Activated naive CD4-positive, alpha-beta T cell treated with anti-CD3 and anti-CD28 coated beads, Interleukin-2, amount 10 ng/mL, durations not matched to agents 7 days and 5 days (primary cell): ENCODE measurements at places on chromosomes 13 and 19.

DNA sequence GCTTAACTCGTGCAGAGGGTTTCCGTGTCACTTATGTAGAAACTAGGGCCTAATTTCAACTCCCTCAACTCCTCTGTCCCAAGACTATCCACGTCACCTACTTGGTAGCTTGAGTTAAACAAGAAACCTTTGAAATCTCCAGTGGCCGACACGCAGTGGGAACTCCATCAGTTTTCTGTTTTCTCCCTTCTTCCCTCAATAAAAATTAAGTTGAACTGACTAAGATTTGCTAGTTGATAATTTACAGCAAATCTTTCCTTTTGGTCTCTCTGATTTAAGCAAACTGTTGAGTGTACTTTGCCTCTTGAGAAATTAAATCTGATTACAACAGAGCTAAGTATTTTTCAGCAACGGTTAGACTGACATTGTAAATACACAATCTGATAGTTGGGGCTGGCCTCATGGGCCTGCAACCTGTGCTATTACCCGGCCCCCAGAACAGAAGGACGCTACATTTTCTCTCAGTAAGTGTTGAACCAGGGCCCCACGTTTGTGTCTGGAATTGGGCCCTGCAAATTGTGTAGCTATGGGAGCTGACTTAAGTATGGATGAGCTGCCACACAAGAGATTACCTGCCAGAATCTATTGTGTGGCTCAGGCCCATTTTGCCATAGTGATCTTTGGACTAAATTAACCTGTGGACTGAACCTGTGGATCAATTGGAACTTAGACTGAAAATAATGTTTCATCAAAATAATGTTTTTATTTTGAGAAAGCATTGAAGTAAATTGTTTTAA is 708 bp upstream of the ESD start:
- H3K4me1 ChIP-seq: peaks cover 43% of the 10 kb centered on the region
- H3K27me3 ChIP-seq: peaks cover 4% of the 10 kb centered on the region
- H3K27ac ChIP-seq: peak overlapping the region; percentile 97

- no peak overlapping the region for H3K27ac ChIP-seq
- H3K4me1 ChIP-seq: no peaks in the 10 kb centered on the region
- DNase-seq: no peak
- no peaks in the 10 kb centered on the region for H3K27me3 ChIP-seq
- no peaks in the 10 kb centered on the region for H3K36me3 ChIP-seq
Measured at GRCh38 chr13:87524775-87525174, 146.4 kb upstream of the SLITRK5 start.

- no peak overlapping the region for H3K27ac ChIP-seq
- H3K27me3 ChIP-seq: peaks cover 21% of the 10 kb centered on the region
- no peaks in the 10 kb centered on the region for H3K36me3 ChIP-seq
- no peak overlapping the region for H3K4me3 ChIP-seq
- peak; percentile 5 for DNase-seq
Measured at GRCh38 chr13:111404746-111405145, 84.3 kb downstream of the TEX29 start.

DNA sequence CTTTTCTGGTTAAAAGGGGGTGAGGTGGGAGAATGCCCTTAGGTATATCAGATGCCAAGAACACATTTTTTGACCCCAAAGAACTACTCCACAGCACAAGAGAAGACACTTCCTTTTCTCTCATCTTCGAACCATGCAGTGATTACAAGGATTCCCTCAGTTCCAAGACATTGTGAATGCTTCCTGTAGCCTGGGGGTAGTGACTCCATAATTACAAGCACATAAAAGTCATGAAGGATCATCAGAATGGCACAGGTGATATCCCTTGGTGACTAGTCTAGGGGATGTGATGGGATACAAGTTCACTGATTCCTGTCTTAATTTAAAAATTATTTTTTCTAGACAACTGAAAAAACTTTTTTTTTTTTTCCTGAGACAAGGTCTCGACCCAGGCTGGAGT is 78.0 kb downstream of the ZC3H13 start:
- H3K27ac ChIP-seq: no peak overlapping the region
- H3K27me3 ChIP-seq: no peaks in the 10 kb centered on the region
- H3K36me3 ChIP-seq: peaks cover 52% of the 10 kb centered on the region
- peaks cover 3% of the 10 kb centered on the region for H3K4me1 ChIP-seq

DNA sequence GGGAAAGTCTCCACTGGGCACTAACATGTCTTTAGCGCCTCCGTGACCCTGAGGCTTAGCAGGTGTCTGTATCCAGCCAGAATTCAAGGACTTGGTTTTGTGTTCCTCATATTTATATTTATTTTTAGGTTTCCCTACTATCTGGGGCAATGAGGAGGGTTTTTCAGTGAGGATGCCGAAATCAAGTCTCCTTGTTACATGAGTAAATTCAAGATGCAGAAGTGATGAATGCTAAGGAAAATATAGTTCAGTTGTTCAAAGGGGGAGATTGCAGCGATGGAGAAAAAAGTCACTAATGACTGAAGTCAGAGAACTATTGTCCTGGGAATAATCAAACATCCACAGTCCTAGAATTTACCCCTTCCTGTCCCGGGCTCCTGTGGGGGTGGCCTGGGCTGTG is 791 bp upstream of the ADGRE2 start:
- peaks cover 9% of the 10 kb centered on the region for H3K4me1 ChIP-seq
- H3K4me3 ChIP-seq: no peak overlapping the region
- no peak for DNase-seq
- H3K27me3 ChIP-seq: peaks cover 54% of the 10 kb centered on the region
- H3K36me3 ChIP-seq: no peaks in the 10 kb centered on the region

- DNase-seq: no peak
- no peak overlapping the region for H3K27ac ChIP-seq
- H3K27me3 ChIP-seq: peaks cover 93% of the 10 kb centered on the region
- H3K4me3 ChIP-seq: peak overlapping the region; percentile 49
Measured at GRCh38 chr19:48750771-48751504, 1.5 kb downstream of the FUT1 start.

GRCh38 chr19:46630586-46631205 is 5.3 kb downstream of the GNG8 start:
- no peaks in the 10 kb centered on the region for H3K36me3 ChIP-seq
- H3K27me3 ChIP-seq: peaks cover 52% of the 10 kb centered on the region
- no peak overlapping the region for H3K27ac ChIP-seq
- DNase-seq: no peak

GRCh38 chr13:79780240-79780639 is 299.3 kb downstream of the NDFIP2 start:
- no peaks in the 10 kb centered on the region for H3K4me1 ChIP-seq
- no peak overlapping the region for H3K27ac ChIP-seq
- H3K36me3 ChIP-seq: no peaks in the 10 kb centered on the region
- H3K4me3 ChIP-seq: no peak overlapping the region
- DNase-seq: no peak
- no peaks in the 10 kb centered on the region for H3K27me3 ChIP-seq

DNA sequence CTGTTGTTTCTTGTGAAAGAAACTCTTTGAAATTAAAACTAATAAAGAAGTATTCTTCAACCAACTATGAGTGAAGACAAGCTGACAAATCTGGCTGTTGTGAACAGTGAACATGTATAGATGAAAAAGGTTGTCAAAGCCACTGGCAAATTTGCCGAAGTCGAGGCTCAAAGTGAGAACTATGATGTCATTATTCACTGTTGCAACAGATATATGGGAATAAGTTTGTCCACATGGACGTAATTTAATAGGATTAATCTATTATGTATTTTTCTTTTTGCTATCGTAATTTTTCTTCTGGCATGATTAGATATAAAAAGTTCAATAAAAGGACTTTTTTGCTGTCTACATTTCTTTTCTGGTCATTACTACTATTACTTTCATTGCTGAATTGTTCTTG is 223.2 kb upstream of the ZNF507 start:
- H3K27ac ChIP-seq: no peak overlapping the region
- H3K36me3 ChIP-seq: no peaks in the 10 kb centered on the region
- no peak for DNase-seq
- H3K27me3 ChIP-seq: no peaks in the 10 kb centered on the region
- H3K4me1 ChIP-seq: no peaks in the 10 kb centered on the region

- no peaks in the 10 kb centered on the region for H3K4me1 ChIP-seq
- no peak overlapping the region for H3K27ac ChIP-seq
- H3K27me3 ChIP-seq: no peaks in the 10 kb centered on the region
- H3K36me3 ChIP-seq: no peaks in the 10 kb centered on the region
- no peak overlapping the region for H3K4me3 ChIP-seq
Measured at GRCh38 chr13:33454844-33455705, 169.5 kb upstream of the STARD13 start.

DNA sequence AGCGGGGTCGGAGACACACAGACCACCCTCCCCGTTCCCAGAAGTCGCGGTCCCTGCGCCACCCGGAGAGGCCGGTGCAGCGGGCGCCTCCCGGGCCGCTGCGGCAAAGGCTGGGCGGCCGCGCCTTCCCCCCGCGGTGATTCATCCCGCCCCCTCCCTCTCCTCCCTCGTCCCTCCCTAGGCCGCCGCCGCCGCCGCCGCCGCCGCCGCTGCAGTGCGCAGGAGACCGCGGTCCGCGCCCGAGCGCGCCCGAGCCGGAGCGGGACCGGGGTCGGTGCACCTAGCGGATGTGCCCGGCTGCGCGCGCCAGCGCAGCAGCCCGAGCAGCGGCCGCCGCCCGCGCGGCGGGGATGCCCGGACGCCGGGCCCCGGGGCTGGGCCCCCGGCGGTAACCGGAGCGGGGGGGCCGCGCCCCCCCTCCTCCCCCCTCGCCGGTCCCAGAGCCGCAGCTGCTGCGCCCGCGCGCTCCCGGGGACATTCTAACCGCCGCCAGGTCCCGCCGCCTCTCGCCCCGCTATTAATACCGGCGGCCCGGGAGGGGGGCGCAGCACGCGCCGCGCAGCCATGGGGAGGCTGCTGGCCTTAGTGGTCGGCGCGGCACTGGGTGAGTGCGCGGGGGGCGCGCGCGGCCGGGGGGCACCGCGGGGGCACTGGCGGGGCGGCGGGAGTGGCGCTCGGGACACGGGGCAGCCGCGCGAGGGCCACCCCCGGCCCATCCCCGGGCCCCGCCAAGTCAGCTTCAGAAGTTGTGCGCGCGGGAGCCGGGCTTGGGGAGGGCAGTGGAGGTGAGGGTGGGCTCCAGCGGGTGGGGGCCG is at the start of gene SCN1B:
Gene SCN1B, plus strand, starts transcription at position 214 of the 815 bp plus-strand sequence. Its CDS starts 351 bp downstream, at position 565.
- peaks cover 56% of the 10 kb centered on the region for H3K27me3 ChIP-seq
- peak within 1 kb of the TSS; percentile 66 for H3K4me3 ChIP-seq
- H3K36me3 ChIP-seq: peaks cover 16% of the 10 kb centered on the region
- H3K4me1 ChIP-seq: peaks cover 9% of the 10 kb centered on the region

- H3K27ac ChIP-seq: peak overlapping the region; percentile 97
- H3K27me3 ChIP-seq: no peaks in the 10 kb centered on the region
- peaks cover 12% of the 10 kb centered on the region for H3K36me3 ChIP-seq
- H3K4me3 ChIP-seq: peak overlapping the region; percentile 88
Measured at GRCh38 chr19:12695997-12696365, 450 bp downstream of the FBXW9 start.

- H3K27ac ChIP-seq: no peak overlapping the region
- no peak for DNase-seq
- H3K27me3 ChIP-seq: no peaks in the 10 kb centered on the region
- H3K4me1 ChIP-seq: no peaks in the 10 kb centered on the region
Measured at GRCh38 chr13:33763021-33763420, 54.9 kb upstream of the RFC3 start.

- DNase-seq: no peak
- H3K27me3 ChIP-seq: no peaks in the 10 kb centered on the region
- H3K27ac ChIP-seq: no peak overlapping the region
- H3K4me3 ChIP-seq: no peak overlapping the region
Measured at GRCh38 chr13:49693191-49693733, 2.0 kb upstream of the EBPL start.

GRCh38 chr19:35883882-35884281 is 15.5 kb downstream of the APLP1 start:
- H3K27ac ChIP-seq: peak overlapping the region; percentile 65
- peaks cover 15% of the 10 kb centered on the region for H3K27me3 ChIP-seq
- peaks cover 10% of the 10 kb centered on the region for H3K4me1 ChIP-seq
- H3K4me3 ChIP-seq: no peak overlapping the region

DNA sequence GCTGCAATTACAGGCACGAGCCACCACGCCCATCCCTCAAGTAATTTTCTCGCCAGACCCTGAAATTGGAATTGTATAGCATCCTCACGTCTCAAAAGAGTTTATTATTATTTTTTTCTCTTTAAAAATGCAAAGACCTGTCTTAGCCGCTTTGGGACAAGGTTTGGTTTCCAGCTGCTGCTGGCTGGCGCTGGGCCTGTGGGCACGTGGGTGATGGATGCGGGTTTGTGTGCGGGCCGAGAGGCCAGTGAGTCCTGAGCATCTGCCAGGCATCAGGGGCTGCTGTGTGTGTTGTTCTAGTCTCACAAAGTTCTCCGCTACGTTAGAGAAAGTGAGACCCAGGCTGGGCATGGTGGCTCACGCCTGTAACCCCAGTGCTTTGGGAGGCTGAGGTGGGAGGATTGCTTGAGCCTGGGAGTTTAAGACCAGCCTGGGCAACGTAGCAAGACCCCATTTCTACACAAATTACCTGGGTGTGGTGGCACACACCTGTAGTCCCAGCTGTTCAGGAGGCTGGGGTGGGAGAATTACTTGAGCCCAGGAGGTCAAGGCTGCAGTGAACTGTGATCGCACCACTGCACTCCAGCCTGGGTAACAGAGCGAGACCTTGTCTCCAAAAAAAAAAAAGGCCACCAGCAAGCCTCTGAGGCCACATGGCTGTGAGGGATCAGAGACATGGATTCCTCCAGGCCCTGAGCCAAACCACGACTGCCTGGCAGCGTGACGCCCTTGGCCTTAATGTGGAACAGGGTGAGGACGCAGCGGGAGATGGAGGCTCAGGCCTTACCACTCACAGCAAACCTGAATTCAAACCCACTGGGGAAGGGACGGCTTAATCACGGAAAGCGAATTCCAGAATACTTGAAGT is 4.7 kb upstream of the TMPRSS9 start:
- no peak for DNase-seq
- peaks cover under 1% of the 10 kb centered on the region for H3K4me1 ChIP-seq
- peaks cover 24% of the 10 kb centered on the region for H3K27me3 ChIP-seq
- H3K27ac ChIP-seq: no peak overlapping the region
- H3K4me3 ChIP-seq: no peak overlapping the region

DNA sequence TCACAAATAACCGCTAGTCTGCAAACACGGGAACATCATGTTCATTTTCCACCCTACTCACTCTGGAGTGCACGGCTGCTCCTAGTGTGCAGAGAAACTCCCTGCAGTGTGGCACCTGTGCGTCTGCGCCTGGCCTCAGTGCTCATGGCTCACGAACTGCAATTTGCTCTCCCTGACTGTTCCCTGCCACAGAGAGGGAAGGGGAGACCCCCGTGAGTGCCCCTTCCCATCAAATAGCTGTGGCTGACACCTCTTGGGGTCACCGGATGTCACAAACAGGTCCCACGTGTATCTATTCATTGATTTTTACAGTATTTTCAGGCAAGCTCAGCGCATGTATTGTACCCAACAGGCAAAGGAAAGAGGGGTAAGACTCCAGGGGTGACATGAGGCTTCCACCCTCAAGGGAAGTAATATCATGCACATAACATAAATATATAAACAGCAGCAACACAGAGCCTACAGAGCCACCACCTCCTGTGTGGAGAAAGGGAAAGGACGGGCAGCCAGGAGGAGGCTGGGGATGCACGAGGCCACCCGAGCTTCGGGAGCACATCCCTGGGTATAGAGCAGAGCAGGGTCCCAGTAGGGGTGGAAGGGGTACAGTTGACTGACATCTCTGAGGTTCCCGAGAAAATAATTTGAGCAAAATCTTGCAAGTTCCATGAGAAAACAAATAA is 140.3 kb upstream of the SOX1 start:
- H3K27me3 ChIP-seq: peaks cover under 1% of the 10 kb centered on the region
- H3K4me3 ChIP-seq: no peak overlapping the region
- no peaks in the 10 kb centered on the region for H3K36me3 ChIP-seq
- H3K4me1 ChIP-seq: no peaks in the 10 kb centered on the region
- no peak overlapping the region for H3K27ac ChIP-seq
